ENCODE measurements at places on chromosomes 6 and 20. TPM values are rescaled to one million over a fixed set of nuclear protein-coding genes. Genes with fewer than 3 reads are reported as not detected.

SPATS1 gene
- total RNA-seq: not detected

WTAP gene
- total RNA-seq: 77.7 TPM

NMBR gene
- total RNA-seq: not detected

HLA-DPA1 gene
- total RNA-seq: 91.3 TPM

GNAS-AS1 gene
- not detected for total RNA-seq

SOBP gene
- total RNA-seq: 27.3 TPM

LGSN gene
- total RNA-seq: not detected

COL9A1 gene
- 1.7 TPM for total RNA-seq

HCRTR2 gene
- not detected for total RNA-seq

EPPIN gene
- total RNA-seq: not detected

MYB gene
- total RNA-seq: 0.83 TPM

DNA sequence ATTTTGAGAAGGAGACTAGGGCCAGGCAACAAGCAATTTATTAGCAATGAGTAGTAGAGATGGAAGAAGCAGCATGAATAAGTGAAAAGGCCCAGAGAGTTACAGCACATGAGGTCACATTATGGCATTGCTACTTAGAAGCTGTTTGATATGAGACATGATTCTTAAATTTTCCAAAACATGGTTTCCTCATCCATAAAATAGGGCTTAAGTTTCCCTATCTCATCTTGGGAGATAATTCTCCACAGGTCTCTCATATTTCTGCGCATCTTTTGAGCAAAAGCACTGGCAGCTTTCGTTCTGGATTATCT is 656.1 kb downstream of the EPHA7 start:
- DNase-seq: no peak

DNA sequence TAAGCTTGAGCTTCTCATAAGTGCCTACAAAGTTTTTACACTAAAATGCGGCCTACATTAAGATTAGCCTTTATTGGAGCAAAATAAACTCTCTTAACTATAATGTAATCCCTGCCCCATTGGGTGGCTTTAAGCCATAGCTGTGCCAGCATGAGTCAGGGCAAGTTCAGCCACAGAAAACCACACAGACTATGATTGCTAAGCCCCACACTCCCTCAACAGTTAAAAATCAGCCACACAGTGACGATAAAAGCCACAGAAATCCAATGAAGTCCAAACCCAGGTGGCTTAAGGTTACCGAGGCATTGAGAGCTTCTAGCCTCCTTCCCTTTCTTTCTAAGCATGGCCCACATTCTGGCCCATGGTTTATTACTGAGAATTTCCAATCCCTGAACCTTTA is 61.6 kb downstream of the GRM1 start:
- DNase-seq: no peak

DNA sequence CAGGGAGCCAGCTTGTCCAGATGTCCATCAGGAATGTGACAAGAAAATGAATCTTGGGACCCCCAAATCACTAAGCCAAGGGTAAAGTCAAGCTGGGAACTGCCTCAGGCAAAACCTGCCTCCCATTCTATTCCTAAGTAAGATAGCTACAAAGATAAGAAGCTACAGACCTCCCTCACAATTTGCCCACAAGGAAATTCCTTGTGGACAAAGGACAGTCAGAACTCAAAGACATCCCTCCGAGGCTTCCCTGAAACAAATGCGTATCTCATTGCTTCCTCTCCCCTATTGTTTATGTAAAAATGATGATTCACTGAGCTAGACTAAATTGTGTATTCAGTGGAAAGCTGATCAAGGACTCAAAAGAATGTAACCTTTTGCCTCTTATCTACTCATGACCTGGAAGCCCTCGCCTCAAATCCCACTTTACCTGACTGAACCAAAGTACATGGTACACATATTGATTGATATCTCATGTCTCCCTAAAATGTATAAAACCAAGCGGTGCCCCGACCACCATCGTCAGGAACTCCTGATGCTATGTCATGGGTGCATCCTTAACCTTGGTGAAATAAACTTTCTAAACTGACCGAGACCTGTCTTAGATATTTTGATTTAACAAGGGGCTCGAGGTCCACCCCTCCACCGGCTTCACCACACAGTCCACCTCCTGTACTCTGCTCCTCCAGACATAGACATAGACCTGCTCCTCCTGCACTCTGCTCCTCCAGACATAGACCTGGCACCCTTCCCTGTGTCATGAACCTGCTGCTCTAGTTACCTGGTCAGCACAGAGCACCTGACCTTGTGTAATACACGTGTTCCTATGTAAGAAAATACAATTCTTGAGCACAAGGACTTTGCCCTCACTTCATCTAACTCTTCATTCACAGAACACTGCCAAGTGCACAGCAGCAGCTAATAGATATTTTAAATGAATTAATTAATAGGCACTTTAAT is 81.4 kb downstream of the WDR27 start:
- no peak for DNase-seq

DNA sequence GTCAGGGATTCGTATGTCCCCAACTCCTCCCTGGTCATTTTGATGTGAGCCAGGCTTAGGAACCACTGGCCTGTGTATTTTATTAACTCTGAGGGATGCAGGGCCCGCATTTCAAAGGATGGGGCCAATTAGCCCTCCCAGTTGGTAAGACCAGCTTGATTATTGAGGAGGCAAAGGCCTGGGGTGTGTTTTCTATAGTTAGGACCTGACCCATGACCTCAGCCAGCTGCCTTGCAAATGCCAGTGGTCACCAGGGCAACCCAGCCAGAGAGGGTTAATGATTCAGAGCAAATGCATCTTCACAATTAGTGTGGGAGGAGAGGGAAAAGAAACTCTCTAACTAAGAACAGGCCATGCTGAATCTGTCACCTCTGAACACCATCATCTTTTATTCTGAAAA is 835.4 kb downstream of the MAFB start:
- no peak for DNase-seq

- no peak for DNase-seq
Measured at GRCh38 chr20:61442075-61442670, 190.1 kb downstream of the CDH4 start.

- DNase-seq: no peak
Measured at GRCh38 chr20:63409066-63409833, 48.1 kb upstream of the CHRNA4 start.

DNA sequence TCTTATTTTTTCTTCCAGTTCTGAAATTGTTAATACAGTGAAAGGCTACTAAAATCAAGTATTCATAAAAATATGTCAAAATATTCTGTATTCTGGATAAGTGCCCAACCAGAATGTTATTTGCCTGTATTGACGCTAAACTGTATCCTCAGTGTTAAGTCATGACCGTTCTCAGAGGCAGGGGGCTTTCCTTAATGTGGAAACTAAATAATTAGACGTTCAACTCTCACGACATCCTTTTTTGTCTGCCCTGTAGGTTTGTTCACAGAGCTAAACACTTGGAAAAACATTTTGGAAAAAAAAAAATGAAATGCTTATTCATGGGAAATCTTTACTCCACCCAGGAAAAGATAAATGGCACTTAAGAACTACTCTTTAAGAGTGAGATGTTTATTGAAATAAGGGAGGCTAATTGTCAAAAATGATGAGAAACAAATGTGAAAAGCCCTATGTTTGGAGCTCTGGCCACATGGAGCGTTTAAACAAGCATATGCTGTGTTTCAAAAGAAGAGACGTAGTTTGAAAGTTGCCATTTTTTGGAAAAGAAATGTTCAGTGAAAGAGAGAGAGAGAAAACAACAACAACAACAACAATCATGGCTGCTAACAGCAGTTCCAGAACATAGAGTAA is 453.1 kb upstream of the MARCKS start:
- no peak for DNase-seq

- no peak for DNase-seq
Measured at GRCh38 chr20:25054096-25054820, 3.7 kb downstream of the ACSS1 start.

- DNase-seq: no peak
Measured at GRCh38 chr20:63525971-63526370, 5.4 kb downstream of the PPDPF start.

DNA sequence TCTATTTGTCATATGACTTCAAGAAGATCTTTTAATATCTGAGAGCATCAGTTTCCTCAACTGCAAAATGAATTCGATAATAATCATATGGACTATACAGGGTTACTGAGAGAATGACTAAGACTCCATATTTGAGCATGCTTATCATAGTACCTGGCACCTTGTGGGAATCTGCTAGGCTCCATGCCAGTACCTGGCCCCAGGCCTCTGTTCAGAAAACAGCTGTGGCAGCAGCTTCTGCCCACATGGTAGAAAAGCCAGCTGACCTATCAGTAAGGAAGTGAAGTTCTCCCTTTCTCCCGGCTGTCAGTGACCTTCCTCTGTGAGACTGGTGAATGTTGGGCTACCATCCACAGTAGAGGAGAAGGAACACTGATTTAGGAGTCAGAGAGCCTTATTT is 574.9 kb upstream of the CHD6 start:
- DNase-seq: no peak

- DNase-seq: no peak
Measured at GRCh38 chr20:46549188-46549972, 1.1 kb downstream of the OCSTAMP start.

GRCh38 chr6:3965071-3965718 is 113.7 kb downstream of the FAM217A start:
- DNase-seq: no peak

GRCh38 chr6:98308564-98308963 is 525.8 kb upstream of the POU3F2 start:
- no peak for DNase-seq

DNA sequence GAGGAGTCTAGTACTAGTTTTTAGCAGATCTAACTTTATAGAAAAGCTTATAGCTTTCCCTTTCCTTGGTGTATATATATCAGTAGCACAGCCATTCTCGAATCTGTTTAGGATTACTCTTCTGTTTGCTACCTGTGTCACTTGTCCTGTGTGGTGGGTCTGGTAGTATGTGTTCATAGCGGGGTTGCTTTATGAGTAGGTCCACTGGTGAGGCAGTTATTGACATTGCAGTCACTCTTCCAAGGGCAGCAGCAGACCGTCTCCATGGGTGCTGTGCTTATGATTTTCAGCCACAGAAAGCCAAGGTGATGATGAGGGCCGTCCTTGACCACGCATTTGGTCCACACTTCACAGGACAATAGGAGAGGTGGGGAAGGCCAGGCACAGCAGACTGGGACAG is 171.5 kb downstream of the CDKAL1 start:
- no peak for DNase-seq

- DNase-seq: no peak
Measured at GRCh38 chr20:10596710-10597121, 77.1 kb downstream of the JAG1 start.

GRCh38 chr6:92667843-92668242 is 751.5 kb downstream of the EPHA7 start:
- no peak for DNase-seq

DNA sequence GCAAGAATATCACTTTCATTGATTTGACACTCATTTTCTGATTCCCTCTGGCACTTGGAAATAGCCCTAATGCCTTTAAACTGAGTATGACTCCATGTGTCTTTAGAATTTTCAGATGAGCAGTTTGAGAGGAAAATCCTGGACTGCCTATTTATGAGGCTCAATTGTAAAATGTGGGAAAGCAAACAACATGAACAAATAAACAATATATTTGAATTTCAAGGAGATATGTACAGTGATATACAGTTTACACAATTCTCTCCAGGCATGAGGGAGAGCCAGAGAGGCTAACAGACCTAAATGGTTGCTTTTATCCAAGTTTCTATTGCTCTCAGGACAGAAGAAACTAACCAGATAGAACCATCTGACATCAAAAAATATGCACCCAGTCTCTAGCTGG is 748.2 kb upstream of the NRSN1 start:
- no peak for DNase-seq

DNA sequence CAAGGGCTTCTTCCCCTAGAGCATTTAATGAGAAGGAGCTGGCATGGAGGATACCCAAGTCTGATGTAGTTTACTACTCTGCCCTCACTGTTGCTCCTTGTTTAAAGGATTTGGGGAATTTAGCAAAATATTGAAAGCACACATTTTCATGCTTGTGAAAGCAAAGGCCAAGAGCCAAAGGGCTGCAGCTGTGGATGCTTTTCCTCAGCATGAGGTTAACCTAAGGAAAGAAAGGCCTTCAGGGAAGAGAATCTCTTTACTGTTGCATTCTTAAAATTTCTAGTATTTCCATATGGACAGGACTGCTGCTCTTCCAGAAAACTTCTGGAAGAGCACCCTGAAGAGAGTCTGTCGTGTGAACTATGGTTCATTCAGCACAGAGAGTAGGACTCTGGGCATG is 45.9 kb upstream of the SASH1 start:
- no peak for DNase-seq

- DNase-seq: no peak
Measured at GRCh38 chr6:79604583-79605037, 26.5 kb upstream of the SH3BGRL2 start.

- DNase-seq: no peak
Measured at GRCh38 chr6:2951728-2952127, 19.6 kb downstream of the SERPINB6 start.

DNA sequence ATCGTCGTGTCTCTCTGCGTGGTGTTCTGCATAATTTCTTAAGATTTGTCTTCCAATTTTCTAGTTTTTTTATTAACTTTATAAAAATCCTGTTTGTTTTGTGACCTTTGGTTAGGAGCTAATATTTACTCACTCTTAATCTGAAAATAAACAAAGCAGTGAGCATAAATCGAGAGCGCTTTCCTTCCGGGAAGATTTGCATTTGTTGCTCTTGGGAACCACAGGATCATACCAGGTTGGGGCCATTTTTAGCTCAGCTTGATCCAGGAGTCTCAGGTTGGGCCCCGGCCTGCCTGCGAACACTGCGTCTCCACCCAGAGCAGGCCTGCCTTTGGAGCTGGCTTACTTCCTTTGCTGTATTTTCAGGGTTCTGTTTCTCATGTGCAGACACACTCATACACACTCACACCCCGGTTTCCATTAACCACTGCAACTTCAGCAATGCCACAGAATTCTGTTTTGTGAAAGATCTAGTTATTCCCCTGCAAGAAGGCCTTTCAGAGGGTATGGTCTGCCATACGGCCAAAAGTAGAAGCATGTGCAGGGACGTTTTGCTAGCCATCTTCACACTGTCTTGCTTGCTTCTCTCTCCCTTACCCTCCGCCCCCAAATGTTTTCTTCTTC is 17.3 kb downstream of the BPHL start:
- DNase-seq: no peak

GRCh38 chr20:44709797-44710196 is 5.4 kb upstream of the CCN5 start:
- DNase-seq: no peak

DNA sequence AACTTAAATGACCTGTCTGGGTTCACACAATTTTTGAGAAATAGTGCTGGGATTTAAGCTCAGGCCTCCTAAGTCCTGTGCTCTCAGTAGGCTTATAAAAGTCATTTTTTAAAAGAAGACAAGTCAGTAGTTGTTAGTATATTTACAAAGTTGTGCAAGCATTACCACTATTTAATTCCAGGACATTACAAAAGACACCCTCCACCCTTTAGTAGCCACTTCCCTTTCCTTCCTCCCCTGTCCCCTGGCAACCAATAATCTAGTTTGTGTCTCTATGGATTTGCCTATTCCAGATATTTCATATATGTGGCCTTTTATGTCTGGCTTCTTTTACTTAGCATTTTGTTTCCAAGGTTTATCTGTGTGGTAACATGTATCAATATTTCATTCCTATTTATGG is 37.6 kb downstream of the HMGN3 start:
- no peak for DNase-seq

GRCh38 chr6:41690541-41691330 is 44.7 kb downstream of the TFEB start:
- DNase-seq: no peak

Data from esophagus muscularis mucosa (tissue), 4 donors.